Lung microvascular endothelial cell (primary cell): ENCODE measurements at places on chromosomes 12 and 14. TPM values are rescaled to one million over a fixed set of nuclear protein-coding genes. Genes with fewer than 3 reads are reported as not detected.

IAPP gene
- total RNA-seq = not detected in 2 replicates

PTHLH gene
- under 0.01 and 0.22 TPM in 2 replicates for total RNA-seq

SYCP3 gene
- total RNA-seq = under 0.01 TPM in 1 of 2 replicates, not detected in the other

HCFC2 gene
- total RNA-seq = 12.2 and 25.0 TPM in 2 replicates

TAS2R42 gene
- total RNA-seq = not detected in 2 replicates

BHLHE41 gene
- total RNA-seq = under 0.01 TPM in 2 replicates

FOXG1 gene
- not detected in 2 replicates for total RNA-seq

CLEC9A gene
- total RNA-seq = not detected in 2 replicates

TTC9 gene
- 0.20 and 0.22 TPM in 2 replicates for total RNA-seq

CLECL1 gene
- total RNA-seq = not detected in 2 replicates

NTF3 gene
- total RNA-seq = under 0.01 and 0.20 TPM in 2 replicates

FBXW8 gene
- 7.0 and 9.5 TPM in 2 replicates for total RNA-seq

CLEC7A gene
- total RNA-seq = 0.20 and 0.22 TPM in 2 replicates

GPR132 gene
- under 0.01 and 0.20 TPM in 2 replicates for total RNA-seq

PIWIL1 gene
- not detected in 2 replicates for total RNA-seq

DTX3 gene
- total RNA-seq = 2.0 and 4.2 TPM in 2 replicates

SERPINA5 gene
- under 0.01 and 0.22 TPM in 2 replicates for total RNA-seq

RNASE3 gene
- not detected in 2 replicates for total RNA-seq

FAM90A1 gene
- total RNA-seq = under 0.01 TPM in 1 of 2 replicates, not detected in the other

LMO3 gene
- under 0.01 TPM in 1 of 2 replicates, not detected in the other for total RNA-seq

PIP4P1 gene
- total RNA-seq = 18.7 and 23.4 TPM in 2 replicates

SLC10A1 gene
- total RNA-seq = not detected in 2 replicates

VAMP1 gene
- 2.6 and 5.0 TPM in 2 replicates for total RNA-seq

RPL10L gene
- not detected in 2 replicates for total RNA-seq

ASIC1 gene
- under 0.01 TPM in 1 of 2 replicates, not detected in the other for total RNA-seq

TNFRSF1A gene
- total RNA-seq = 37.5 and 55.6 TPM in 2 replicates

LBHD2 gene
- not detected in 2 replicates for total RNA-seq

COCH gene
- total RNA-seq = 0.99 and 1.5 TPM in 2 replicates

PLA2G1B gene
- not detected in 2 replicates for total RNA-seq

NXPH4 gene
- under 0.01 TPM in 1 of 2 replicates, not detected in the other for total RNA-seq

PRPH gene
- total RNA-seq = not detected in 2 replicates

LRP10 gene
- total RNA-seq = 37.3 and 44.0 TPM in 2 replicates

MANSC4 gene
- not detected in 2 replicates for total RNA-seq

ASCL1 gene
- total RNA-seq = not detected in 2 replicates

WIF1 gene
- not detected in 2 replicates for total RNA-seq

SIX1 gene
- under 0.01 and 0.22 TPM in 2 replicates for total RNA-seq

PTGER2 gene
- under 0.01 TPM in 1 of 2 replicates, not detected in the other for total RNA-seq

GLS2 gene
- total RNA-seq = 0.20 TPM in 1 of 2 replicates, not detected in the other

RITA1 gene
- total RNA-seq = 13.1 and 15.9 TPM in 2 replicates

ATL1 gene
- total RNA-seq = 0.40 and 0.87 TPM in 2 replicates

VRTN gene
- total RNA-seq = not detected in 2 replicates

STYX gene
- total RNA-seq = 15.9 and 20.6 TPM in 2 replicates

PTPN6 gene
- 2.2 and 3.2 TPM in 2 replicates for total RNA-seq

SDR9C7 gene
- not detected in 2 replicates for total RNA-seq

ESPL1 gene
- 0.99 and 3.7 TPM in 2 replicates for total RNA-seq

IRF2BPL gene
- 5.4 and 10.1 TPM in 2 replicates for total RNA-seq

CD9 gene
- 799 and 1,196 TPM in 2 replicates for total RNA-seq

PRMT5 gene
- total RNA-seq = 35.3 and 41.9 TPM in 2 replicates

PSMA6 gene
- 191 and 290 TPM in 2 replicates for total RNA-seq

CACNA1C gene
- under 0.01 and 0.44 TPM in 2 replicates for total RNA-seq
